ENCODE measurements at places on chromosomes 13 and 19.

- DNase-seq = no peak
Measured at GRCh38 chr19:9871626-9872338, 36.7 kb downstream of the PIN1 start.

DNA sequence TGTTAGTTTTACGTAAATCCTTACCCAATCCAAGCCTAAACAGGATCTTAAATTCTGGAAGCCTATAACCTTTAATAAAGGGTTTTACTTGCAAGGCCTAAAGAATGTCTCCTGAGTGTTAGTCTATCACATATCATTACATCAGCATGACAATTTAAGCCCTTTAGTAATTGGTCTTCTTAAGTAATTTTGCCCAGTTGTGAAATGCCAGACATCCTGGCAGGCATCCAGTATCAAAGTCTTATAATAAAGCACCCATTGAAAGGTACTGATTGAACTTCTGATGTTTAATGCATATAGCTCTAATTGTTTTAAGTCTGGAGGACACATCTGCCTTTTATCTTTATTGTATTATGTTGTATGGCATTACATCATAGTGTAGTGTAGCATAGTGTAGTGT, 1078.9 kb downstream of the SLITRK1 start:
- DNase-seq = peak; percentile 22

DNA sequence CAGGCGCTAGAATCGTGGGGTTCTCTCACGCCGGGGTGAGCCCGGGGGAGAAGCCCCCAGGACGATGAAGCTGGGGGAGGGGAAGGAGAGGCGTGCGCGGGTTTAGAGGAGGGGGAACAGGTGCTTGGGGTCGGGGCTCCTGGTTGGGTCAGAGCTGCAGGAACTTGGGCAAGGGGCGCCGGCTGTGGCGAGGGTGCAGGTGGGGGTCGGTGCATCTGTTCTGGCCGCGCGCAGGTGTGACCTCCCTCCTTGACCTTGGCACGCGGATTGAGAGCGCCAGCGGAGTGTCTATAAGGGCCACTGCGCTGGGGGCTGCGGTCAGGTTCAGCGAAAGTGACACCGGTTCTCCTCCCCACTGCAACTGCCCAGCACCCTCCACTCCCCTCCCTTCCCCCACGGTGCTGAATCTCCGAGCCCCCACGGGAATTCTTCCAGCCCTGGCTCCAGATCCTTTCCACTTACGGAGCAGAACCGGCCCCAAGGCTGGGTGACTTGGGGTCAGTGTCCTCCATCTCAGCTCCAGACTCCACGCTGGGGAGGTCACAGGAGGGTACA, 618 bp downstream of the TMEM38A start:
- DNase-seq = no peak

DNA sequence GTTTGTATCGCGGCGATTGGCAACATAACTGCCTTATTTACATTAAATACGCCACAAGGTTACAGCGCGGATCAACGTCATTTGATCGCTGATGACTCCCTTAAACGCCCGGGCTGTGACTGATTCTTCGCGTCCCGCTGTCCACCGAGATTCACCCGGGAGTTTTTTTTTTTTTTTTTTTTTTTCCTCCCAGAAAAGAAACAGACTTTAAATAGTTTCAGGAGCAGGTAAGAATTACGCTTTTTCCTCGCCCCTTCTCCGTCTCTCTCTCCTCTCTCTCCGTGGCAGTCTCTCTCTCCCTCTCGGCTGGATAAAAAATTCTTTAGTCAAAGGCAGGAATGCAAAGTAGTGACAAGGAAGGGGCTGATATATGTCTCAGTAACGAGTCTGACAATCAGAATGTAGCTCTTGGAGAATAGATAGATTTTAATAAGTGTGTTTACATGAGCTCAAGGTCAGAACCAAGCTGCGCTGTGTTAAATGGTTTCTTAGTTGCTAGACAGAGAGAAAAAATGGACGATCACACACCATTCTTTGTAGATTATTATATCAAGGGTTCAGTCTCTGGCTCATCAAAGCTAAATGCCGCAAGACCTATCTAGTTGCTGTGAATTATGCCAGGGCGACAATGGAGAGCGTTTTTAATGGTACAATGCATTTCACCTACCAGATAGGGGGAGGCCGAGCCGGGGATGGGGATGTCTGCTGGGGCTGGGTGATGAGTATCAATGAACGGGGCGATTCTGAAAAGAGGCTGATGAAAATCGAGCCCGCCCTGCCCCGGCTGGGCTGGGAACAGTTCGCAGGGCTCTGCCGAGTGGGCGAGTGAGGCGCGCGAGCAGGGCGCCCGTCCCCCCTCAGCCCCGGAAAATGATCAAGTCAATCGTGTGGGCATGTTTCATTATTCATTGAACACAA, 147.2 kb upstream of the ZNF536 start:
- no peak for DNase-seq

GRCh38 chr13:111130116-111130508, 15.0 kb downstream of the ARHGEF7 start:
- DNase-seq = no peak

- no peak for DNase-seq
Measured at GRCh38 chr19:3323026-3323425, 43.4 kb upstream of the NFIC start.

DNA sequence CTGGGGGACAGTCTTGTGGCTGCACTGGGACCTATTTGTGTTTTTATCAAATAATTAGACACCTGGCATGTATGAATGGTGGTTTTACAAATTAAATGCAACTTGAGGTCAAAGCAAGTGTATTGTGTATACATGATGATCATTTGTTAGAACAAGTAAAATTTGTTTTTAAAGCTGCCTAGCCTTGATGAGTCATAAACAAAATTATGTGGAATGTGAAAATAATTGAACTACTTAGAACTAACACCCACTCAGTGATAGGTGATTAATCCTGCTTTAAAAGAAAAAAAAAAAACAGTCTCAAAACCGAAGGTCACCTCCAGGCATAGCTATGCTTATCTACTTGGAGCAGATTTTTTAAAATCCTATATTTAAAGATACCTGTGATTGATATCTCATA, 770.3 kb upstream of the SLITRK5 start:
- DNase-seq = no peak

DNA sequence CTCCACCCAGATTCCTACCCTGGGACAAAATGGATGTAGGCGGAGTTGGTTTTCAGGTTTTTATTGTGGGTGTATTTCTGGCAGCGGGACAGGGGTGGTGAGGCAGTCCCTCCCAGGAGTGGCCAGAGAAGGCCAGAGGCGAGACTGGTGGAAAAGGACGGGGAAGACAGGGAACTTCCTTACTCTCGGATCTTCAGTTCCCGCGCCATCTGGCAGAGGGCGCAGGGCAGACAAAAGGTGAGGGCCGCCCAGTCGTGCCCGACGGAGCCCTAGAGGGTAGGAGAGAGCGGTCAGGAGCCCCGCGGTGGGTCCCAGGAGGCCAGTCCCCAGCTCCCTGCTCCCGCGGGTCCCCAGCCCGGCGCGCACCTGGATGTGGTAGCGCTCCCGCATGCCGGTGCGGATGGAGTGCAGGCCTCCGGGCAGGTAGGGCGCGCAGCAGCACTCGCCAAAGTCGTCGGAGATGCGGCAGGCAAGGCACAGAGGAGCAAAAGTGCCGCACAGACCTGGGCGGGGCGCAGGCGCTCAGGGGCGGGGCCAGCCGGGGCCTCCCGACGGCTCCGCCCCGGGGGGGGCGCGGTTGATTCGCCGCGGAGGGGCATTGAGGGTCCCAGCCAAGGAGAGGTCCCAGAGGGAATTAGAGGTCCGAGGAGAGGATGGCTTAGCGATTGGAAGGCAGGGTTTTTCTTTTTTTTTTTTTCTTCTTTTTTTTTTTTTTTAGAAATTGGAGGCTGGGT, 3.0 kb downstream of the CNFN start:
- peak; percentile 41 for DNase-seq

GRCh38 chr13:60286707-60287106, 110.3 kb upstream of the TDRD3 start:
- no peak for DNase-seq

- peak; percentile 50 for DNase-seq
Measured at GRCh38 chr19:17041976-17042375, 15.4 kb upstream of the CPAMD8 start.

DNA sequence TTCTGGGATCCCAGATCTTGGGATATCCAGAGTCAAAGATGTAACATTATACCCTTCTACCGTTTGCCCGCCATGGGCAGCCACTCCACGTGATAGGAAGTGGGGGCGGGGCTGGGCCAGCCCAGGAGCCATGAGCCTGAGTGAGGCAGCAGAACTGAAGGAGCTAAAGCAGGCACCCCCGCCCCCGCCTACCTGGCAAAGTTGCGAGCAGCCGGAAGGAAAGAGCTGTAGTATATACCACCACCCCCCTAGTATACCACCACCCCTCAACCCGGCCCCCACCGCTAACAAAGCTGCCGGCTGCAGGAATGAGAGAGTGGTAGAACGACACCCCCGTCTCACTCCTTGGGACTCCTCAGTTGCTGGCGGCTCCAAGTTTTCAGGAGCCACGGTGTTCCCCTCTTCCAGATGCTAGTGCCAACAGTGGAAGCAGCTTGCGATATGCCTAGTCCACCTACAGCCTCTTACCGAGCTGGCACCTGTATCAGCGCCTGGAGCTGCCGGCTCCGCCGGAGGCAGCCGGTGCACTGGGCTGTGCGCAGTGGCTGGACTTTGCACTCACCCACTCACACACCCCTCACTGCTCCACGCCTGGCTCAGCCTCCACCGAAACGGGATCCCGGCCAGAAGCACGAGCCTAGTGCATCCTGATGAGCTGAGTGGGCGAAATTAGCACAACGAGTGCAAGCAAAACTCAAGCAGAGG, 230.7 kb upstream of the PRR20A start:
- no peak for DNase-seq

DNA sequence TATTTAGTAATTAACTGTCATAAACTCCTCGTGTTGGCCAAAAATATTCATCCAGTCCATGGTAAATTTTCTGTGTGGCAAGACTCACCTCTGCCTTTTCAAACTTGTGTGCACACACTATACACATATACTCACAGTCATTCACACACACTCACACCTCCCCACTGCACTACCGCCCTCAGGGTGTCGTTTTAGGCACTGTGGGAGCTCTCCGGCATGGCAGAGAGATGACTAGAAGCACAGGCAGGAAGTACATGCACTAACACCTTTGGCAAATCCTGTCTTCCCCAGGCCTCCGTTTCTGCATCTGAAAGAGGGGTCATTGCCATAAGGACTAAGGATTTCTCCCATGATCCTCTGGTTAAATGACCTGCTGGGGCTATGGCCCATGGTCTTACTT, 62.6 kb upstream of the FARP1 start:
- DNase-seq = no peak

DNA sequence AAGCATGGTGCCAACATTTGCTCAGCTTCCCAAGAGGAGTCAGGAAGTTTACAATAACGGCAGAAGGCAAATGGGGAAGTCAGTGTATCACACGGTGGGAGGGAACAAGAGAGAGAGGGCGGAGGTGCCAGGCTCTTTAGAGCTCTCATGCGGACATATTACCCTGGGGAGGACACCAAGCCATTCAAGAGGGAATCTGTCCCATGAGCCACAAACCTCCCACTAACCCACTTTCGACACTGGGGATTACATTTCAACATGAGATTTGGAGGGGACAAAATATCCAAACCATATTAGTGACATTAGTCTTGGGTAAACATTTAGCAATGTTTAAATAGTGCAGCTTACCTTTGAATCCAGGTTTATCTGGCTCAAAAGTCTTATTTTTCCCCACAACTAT, 69.9 kb downstream of the SLAIN1 start:
- DNase-seq = no peak

DNA sequence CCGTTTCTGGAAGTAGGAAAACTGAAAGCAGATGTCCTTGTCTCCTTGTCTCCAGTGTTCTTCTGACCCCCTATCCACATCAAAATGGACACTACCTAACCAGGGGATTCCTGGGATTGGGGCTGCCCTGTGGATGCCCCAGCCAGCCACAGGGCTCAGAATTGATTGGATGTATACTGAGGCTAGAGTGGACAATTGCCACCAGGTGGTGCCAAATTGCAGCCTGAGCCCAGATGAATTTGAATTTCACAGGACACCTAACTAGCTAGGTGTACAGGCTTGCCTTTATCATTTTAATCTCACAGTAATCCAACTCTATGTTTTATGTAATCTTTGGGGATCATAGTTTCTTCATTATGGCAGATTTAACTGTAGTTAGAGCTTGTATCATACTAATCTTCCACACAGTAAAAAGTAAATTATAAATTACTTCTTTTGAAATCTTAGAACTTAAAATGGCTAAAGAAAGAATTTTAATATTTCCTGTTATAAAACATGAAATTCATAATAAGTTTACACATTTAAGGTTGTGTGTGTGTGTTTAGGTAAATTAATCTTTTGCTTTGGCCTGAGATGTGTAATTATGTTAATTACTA, 58.0 kb downstream of the PIBF1 start:
- peak; percentile 69 for DNase-seq

GRCh38 chr19:9406798-9407352, 28.5 kb downstream of the ZNF266 start:
- peak; percentile 91 for DNase-seq

- DNase-seq = no peak
Measured at GRCh38 chr13:79912403-79912802, 428.5 kb downstream of the SPRY2 start.

GRCh38 chr13:106714271-106714982, 146.5 kb upstream of the ARGLU1 start:
- no peak for DNase-seq

DNA sequence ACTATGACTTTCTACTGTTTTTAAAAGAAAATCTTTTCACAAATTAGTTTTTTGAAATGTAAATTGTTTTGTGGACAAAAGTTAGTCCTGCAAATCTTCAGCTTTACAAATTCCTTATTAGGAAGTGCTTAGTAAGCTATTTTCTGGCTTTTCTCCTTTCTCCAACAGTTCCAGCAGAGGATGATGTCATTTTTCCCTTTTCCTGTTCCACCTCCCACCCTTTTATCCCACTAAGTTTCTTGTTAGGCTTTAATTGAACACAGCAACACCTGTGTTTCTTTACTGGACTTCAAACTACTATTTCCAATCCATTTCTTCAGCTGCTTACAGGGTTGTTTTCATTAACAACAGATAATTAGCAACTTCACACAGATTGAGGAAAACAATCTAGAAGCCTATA, 389.2 kb downstream of the NDFIP2 start:
- DNase-seq = no peak

DNA sequence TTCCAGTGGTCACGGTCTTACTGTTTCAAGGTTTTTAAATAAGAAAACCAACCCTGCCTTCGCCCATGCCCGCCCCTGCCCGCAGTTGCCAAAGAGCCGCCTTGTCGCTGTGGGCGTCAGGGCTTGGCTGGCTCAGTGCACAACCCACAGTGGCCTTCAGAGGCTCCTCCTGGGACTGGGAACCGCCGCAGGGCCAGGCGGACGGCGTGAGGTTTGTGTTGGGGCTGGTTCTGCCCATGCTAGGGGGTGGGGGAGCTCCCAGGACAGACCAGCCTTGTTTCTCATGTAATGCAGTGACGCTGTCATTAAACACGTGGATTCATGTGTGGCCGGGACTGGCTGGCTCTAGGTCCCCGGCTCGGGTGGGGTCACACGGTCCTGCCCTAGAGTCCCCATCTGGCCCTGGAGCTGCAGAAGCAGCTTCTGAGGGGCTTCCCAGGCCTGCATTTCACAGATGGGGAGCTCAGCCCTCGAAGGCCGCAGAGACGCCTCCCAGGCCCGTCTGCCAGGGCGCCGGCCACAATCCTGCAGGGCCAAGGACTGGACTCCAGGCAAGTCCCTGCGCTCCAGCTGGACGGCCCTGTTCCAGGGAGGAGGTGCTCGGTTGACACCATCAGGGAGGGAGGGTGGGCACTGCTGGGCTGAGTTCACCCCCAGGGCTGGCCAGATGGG, 2.4 kb upstream of the TEKTIP1 start:
- DNase-seq = no peak
